ENCODE measurements at places on chromosomes 6 and 20.

DNA sequence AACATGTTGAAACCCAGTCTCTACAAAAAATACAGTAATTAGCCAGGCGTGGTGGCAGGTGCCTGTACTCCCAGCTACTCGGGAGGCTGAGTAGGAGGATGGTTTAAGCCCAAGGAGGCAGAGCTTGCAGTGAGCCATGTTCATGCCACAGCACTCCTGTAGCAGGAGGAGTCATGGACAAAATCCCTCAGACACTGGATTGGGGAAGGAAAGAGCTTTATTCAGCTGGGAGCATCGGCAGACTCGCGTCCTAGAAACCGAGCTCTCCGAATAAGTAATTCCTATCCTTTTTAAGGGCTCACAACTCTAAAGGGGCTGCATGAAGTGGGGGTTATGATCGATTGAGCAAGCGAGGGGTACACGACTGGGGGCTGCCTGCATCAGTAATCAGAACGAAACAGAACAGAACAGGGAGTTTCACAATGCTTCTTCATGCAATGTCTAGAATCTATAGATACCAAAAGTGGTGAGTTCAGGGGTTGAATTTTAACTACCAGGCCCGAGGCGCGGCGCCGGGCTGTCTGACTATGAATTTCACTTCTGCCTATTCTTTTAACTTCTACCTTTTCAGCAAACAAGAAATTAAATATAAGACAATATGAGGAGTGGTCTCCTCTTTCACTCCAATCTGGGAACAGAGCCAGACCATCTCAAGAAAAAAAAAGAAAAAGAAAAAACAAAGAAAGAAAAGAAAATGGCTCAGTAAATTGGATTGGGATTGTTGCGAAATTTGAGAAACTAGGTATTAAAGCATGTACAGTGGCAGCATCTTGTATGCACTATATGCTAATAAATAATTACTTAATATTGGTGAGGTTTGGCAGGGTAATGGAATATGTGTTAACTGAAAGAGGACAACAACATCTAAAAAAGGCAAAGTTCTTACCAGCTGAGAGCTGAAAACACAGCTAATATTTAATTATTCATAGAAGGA is 23.6 kb downstream of the HMGN4 start:
- no peak for DNase-seq

GRCh38 chr6:15460110-15460727 is 202.6 kb downstream of the DTNBP1 start:
- no peak for DNase-seq

- no peak for DNase-seq
These were observed 53.0 kb upstream of the RALY start for GRCh38 chr20:33940666-33941065.

GRCh38 chr6:12973386-12973785 is 256.8 kb downstream of the PHACTR1 start:
- no peak for DNase-seq

DNA sequence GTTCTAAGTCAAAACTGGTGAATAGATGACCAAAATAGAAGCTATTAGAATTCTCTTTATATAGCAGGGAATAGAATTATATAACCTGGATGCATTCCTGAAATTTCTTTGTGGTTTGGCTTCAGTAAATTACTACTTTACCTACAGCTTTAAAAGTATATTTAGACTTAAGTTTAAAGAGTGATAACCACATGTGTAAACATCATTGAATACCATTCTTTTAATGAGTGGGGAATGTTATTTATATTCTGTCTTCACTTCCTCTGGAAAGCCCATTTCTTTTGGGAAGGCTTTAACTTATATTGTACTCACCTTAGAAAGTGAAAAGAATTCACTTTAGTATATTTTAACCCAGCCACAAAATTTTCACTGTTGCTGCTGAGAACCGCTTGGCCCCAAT is 39.1 kb downstream of the PLEKHG1 start:
- no peak for DNase-seq

DNA sequence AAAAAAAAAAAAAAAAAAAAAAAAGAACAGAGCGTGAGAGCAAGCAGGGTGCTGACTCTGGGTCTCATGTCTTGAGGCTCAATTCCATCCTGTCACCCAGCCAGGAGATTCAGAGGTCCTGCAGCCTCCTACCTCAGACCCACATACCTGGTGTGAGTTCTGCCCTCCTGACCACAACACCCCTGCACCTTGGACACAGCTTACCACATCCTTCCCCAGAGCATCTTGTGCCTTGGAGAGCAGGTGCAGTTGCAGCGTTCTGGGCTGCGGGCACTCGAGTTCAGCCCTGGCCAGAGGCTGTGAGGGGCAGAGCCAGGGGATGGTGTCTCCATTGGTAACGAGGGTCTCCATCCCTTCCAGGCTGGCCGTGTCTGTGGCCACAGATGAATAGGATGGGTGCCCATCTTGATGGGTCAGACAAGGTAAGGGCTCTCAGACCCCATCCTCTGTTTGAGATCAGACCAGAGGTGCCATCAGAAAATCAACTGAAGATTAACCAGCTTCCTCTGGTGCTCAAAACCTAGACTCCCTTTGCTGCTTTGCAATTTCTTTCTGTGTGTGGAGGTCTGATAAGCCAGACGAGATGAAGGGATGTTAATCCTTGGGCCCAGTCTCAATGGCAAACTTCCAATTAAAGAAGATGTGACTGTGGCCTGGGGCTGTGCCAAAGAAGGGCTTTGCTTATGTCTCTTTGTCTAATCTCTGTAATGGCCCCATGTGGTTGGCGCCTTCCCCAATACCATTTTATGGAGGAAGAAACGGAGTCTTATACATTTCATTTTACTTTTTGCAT is 14.7 kb upstream of the ZNF831 start:
- no peak for DNase-seq

DNA sequence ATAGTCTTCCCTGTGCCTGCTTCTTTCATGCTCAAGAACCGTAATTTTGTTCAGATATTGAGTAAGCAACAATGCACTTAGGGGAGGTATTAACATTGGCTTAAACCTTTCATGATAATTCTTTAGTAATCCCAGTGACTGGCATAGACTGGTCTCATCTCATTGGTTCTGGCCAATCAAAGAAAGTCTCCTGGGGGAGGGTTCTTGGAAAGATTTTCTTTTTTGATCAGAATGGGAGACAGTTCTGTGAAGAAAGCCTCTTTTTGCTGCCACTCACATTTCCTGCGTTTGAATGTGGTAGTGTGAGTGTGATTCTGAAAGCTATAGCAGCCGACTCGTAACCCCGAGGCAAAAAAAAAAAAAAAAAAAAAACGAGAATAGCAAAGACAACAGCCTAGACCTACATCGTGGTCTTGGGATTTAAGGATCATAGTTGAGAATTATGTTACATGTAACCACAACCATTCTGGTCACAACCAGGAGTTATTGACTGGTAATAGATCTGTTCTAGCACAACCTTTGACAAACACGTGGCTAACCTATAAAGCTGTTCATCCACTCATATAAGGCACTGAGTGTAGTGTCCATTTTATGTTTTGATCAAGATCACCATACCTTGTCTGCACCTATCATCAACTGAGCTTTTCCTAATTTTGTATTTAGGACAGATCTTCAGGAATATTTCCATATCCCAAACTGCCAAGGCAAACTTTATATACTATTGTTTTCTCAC is 15.1 kb upstream of the TMEM217 start:
- no peak for DNase-seq

GRCh38 chr6:4480788-4481735 is 295.1 kb upstream of the CDYL start:
- no peak for DNase-seq

DNA sequence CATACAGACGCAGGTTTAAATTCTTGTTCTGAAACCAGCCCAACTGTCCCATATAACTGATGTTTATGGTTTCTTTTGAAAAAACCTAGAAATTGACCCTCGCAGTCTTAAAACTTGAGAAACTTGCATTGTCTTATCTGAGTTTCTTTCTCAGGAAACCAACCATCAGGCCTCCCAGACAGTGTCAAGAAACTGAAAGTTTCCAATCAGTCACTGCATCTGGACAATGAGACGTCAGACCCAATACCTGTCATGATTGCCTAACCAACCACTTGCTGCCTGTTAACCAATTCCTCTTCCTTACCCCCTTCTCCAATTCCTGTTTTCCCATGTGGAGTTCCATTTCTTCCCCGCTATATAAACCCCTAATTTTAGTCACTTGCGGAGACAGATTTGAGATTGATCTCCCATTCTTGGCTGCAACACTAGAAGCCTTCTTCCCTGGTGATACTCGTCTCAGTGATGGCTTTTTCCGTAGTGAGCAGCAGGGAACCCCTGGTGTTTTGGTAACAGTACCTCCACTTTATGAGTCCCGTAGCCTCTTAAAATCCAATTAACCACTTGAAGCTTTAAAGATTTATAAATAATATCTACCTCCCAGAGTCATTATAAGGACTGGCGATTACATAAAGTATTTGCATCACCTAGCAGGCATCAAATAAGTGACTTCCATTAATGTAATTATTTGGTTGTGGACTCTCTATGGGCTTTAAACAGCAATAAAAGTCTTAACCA is 49.3 kb downstream of the GPR63 start:
- no peak for DNase-seq

Measured in activated CD4-positive, alpha-beta T cell treated with anti-CD3 and anti-CD28 coated beads, Interleukin-2, amount 50 U/mL, for 48 hours (primary cell).